ENCODE measurements at places on chromosomes 7 and 10. TPM values are rescaled to one million over a fixed set of nuclear protein-coding genes. Genes with fewer than 3 reads are reported as not detected.

DNA sequence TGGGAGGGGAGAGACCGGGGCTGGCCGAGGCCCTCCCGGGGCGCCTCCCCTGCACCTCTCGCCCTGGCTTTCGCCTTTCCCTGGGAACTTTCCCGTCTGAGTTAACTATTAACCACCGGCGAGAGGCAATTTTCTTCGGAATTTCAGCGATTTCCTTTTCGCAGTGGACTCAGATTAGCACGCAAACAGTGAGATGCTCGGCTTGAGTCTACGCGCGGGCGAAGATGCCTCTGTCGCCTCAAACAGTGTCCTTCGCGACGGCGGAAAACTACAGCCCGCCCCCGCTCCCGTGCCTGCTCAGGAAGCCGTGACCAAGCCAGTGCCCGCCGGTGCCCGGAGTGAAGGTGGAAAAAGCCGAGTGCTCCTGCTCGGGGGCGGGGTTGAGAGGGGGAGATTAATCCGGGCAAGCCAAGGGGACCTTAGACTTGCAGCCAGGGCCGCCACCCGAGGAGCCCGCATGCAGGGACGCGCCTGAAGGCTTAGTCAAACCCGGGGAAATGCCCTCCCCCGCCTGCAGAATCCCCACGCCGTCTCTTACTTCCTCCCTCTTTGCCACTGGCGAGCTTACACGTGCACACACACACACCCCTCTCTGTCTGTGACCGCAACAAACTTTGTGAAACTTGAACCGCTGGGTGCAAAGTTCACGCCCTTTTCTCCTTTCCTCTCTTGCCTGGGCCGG is 14.5 kb upstream of the PAX2 start:
- no peak overlapping the region for H3K27ac ChIP-seq
- H3K4me1 ChIP-seq, result peaks cover 24% of the 10 kb centered on the region
- H3K27me3 ChIP-seq, result peaks cover 46% of the 10 kb centered on the region
- no peaks in the 10 kb centered on the region for H3K36me3 ChIP-seq
- no peak for DNase-seq

GRCh38 chr7:40202851-40203250 is 68.0 kb downstream of the SUGCT start:
- H3K36me3 ChIP-seq, result no peaks in the 10 kb centered on the region
- DNase-seq, result no peak
- no peaks in the 10 kb centered on the region for H3K4me1 ChIP-seq
- no peak overlapping the region for H3K4me3 ChIP-seq

- no peak for DNase-seq
- no peaks in the 10 kb centered on the region for H3K27me3 ChIP-seq
- H3K4me3 ChIP-seq, result no peak overlapping the region
- H3K4me1 ChIP-seq, result peaks cover 23% of the 10 kb centered on the region
- no peak overlapping the region for H3K27ac ChIP-seq
Observed at GRCh38 chr7:1990001-1990670, 242.6 kb downstream of the MAD1L1 start.

DNA sequence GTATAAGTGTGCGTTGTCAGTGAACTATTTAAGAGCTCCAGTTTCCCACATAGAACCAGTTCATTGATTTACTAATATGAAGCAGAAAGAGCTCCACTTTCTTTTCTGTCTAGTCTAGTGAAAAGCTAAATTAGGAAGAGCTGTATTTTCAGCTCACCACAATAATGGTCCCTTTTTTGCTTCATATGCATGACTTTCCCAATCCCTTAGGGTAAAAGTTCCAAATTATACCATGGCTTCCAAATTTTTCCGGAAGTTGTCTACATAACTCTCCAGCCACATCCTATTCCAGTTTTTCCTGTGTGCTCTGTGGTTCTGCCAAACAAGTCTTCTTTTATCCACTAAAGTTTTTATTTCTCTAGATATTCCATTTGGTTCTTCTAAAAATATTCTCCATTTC is 685.2 kb downstream of the REEP3 start:
- no peaks in the 10 kb centered on the region for H3K27me3 ChIP-seq
- DNase-seq, result no peak
- H3K4me3 ChIP-seq, result no peak overlapping the region
- H3K27ac ChIP-seq, result no peak overlapping the region
- H3K4me1 ChIP-seq, result no peaks in the 10 kb centered on the region
- H3K36me3 ChIP-seq, result no peaks in the 10 kb centered on the region

- no peak overlapping the region for H3K4me3 ChIP-seq
- H3K4me1 ChIP-seq, result peaks cover 5% of the 10 kb centered on the region
- H3K27me3 ChIP-seq, result no peaks in the 10 kb centered on the region
- no peaks in the 10 kb centered on the region for H3K36me3 ChIP-seq
Observed at GRCh38 chr10:557792-558328, 131.6 kb downstream of the DIP2C start.

DNA sequence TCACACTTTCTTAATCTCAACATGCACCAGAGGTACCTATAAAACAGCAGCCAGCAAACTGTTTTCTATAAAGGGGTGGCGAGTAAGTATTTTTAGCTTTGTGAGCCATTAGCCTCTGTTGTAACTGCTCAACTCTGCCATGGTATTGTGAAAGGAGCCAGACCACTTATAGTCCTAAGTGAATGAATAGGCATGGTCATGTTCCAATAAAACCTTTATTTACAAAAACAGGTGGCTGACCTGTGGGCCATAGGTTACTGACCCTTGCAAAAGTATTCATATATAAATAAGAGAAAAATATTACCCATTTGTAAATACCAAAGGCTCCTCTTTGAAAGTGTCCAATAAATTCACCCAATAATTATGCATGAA is 50.3 kb downstream of the ICA1 start:
- H3K4me3 ChIP-seq, result no peak overlapping the region
- no peaks in the 10 kb centered on the region for H3K4me1 ChIP-seq
- H3K27me3 ChIP-seq, result no peaks in the 10 kb centered on the region
- H3K36me3 ChIP-seq, result no peaks in the 10 kb centered on the region

DNA sequence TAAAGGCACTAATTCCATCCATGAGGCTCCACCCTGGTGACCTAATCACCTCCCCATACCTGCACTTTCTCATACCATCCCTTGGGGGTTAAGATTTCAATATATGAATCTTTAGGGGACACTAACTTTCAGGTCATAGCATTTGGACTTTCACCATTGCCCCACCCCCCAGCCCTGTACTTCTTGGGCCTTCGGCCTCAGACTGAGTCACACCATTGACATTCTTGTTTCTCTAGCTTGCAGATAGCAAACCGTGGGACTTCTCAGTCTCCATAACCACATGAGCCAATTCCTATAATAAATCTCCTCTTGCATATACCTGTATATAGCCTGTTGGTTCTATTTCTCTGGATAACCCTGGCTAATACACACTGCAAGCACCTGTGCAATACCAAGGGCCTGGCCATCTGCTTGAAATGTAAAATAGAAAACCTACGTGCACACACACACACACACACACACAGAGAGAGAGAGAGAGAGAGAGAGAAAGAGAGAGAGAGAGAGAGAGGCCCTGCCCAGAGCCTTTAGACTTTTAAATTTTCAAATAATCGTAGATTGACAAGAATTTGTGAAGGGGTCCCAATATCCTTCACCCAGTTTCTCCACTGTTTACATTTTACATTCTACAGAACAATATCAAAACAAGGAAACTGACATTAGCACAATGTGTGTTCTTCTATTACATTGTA is 25.3 kb downstream of the ANXA8 start:
- H3K27me3 ChIP-seq, result no peaks in the 10 kb centered on the region
- no peaks in the 10 kb centered on the region for H3K36me3 ChIP-seq
- no peak overlapping the region for H3K27ac ChIP-seq

GRCh38 chr10:34193931-34194626 is 621.0 kb downstream of the PARD3 start:
- H3K27me3 ChIP-seq, result no peaks in the 10 kb centered on the region
- DNase-seq, result no peak
- H3K27ac ChIP-seq, result no peak overlapping the region
- no peak overlapping the region for H3K4me3 ChIP-seq

DNA sequence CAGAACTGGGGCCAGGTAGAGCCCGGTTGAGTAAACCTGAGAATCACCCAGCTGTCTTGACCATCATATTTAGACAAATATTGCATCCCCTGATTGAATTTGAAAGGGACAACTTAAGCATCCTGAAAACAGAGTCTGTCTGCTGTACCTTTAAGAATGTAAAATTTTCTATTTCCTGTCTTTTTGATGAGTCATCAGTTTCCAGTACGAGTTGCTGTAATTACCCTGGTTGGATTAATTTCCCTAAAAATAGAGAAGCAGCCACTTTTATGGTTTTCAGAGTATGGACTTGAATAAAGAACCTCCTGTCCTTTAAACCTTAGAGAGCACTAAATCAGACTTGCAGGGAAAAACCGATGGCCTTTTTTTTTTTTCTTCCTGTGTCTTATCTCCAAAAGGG is 164.6 kb upstream of the SH2B2 start:
- no peaks in the 10 kb centered on the region for H3K27me3 ChIP-seq
- H3K4me3 ChIP-seq, result no peak overlapping the region
- peaks cover 10% of the 10 kb centered on the region for H3K4me1 ChIP-seq
- H3K36me3 ChIP-seq, result no peaks in the 10 kb centered on the region
- DNase-seq, result no peak
- no peak overlapping the region for H3K27ac ChIP-seq

DNA sequence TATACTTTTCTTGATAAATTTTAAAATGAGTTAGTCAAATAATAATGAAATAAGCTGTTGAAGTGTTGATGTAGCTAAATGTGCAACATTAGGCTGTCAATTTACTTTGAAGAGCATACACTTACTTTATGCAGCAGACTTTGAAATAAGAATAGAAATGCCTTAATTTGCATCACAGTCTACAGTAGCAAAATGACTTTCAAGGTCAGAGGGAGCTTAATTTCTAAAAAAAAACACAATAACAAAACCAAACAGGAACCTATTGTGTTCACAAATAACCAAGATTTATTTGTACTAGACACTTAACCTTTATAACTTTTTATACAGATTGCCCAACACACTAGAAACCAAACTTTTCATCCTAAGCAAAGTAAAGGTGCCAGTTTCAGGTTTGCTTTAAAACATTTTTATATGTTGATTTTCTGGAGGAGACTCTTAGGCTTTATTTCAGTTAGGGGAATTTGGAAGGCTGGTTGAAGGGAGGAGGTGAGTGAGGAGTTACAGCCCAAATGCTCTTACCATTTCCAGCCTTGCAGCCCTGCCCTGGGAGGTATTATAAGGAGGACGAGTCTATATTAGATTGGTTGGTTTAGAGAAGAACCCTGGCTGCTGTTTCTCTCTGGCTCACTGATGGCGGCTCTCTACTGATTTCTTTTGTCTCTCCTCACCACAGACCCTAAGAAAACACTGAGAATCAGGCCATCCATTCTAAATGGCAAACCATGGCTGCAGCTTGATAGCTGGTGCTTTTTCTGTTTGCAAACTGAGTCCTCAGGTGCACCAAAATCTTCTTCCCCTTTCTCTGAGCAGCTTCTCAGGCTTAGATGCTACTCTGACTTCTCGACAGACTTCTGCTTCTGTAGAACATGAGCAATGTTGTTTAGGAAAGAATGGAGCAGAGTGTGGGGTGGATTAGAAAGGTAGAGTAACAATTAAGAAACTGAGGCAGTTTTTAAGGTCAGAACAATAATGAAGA is 55.2 kb upstream of the RPA3 start:
- H3K27me3 ChIP-seq, result no peaks in the 10 kb centered on the region
- DNase-seq, result no peak
- no peak overlapping the region for H3K4me3 ChIP-seq
- H3K4me1 ChIP-seq, result peaks cover 11% of the 10 kb centered on the region
- no peaks in the 10 kb centered on the region for H3K36me3 ChIP-seq

Gene TCTN3
- polyA plus RNA-seq, result 50.4 TPM

Gene VPS37D
- not detected for polyA plus RNA-seq

Gene OR2A12
- polyA plus RNA-seq, result not detected

Gene PON1
- polyA plus RNA-seq, result not detected

Data from CD4-positive, alpha-beta memory T cell (primary cell).